Neural crest cell (in vitro differentiated cells): ENCODE measurements at places on chromosomes 1 and 21.

GRCh38 chr1:195150768-195151167, 1457.5 kb downstream of the KCNT2 start:
- DNase-seq: no peak

- DNase-seq: no peak
These were observed 8.9 kb downstream of the SIM2 start for GRCh38 chr21:36707763-36708285.

- no peak for DNase-seq
These were observed 59.2 kb downstream of the KRTAP19-8 start for GRCh38 chr21:30979054-30979453.

DNA sequence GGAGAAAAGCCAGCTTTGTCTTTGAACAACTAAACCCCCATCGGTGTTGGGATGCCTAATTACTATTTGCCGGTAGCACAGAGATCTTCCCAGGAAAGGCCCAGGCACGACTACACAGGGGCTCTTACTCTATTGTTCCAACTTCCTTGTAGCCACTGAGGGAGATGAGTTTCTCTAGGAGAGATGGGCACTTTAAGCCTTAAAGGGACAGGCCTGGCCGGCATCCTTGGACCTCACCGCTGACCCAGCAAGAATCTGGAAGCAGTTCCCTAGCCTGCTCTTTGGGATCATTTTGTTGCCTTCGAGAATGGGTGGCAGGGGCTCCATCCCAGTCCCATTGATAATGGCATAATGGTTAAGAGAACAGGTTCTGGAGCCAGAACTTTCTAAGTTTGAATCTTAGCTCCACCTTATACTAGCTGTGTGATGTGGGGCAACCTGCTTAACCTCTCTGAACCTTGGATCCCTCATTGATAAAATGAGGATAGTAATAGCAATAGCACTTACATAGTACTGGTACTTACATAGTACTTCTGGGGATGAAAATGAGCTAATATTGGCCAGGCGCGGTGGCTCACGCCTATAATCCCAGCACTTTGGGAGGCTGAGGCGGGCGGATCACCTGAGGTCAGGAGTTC, 239.1 kb upstream of the TMEM51 start:
- no peak for DNase-seq

DNA sequence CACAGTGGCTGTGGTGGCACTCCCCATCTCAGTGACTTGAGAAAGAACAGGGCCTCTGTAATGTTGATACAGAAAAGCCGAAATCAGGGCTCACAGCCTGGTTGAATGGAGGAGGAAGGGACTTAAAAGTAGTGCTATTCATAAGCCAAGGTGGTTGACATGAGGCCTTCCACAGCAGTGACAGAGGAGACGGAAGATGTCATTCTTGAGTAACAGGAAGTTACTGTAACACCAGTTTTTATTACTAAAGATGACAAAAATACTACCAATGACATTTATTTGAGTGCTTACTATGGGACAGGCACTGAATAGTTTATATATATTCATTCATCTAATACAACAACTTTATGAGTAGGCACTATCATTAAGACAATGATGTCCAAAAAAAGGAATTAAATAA, 52.8 kb upstream of the GNG12 start:
- DNase-seq: no peak

DNA sequence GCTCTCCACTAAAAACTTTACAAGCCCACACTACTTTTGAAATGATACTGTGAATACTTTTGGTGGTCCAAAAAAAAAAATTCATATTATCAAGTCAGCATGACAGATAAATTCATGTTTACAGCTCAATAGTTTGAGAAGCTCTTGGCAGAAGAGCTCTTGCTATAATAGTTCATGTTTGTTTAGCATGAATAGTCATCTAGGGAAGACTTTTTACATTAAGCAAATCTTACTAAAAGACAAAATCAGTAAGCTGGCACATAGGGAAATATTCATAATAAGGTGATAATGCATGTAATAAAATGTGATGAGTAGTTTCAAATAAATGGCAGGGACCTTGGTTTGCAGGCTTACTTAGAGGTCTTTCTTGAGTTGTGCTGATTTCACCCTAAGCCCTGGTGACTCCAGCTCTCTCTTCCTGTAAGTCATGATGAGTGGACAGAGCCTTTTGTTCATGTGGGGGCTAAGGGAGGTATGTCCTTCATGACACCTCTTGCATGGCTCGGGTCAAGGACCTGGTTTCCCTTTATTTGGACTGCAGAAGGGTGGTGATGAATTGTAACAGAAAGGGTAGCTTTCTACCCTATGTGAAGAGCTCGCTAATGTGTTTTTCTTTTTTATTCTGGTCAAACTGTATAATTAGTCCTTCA, 166.7 kb downstream of the GABPA start:
- no peak for DNase-seq

DNA sequence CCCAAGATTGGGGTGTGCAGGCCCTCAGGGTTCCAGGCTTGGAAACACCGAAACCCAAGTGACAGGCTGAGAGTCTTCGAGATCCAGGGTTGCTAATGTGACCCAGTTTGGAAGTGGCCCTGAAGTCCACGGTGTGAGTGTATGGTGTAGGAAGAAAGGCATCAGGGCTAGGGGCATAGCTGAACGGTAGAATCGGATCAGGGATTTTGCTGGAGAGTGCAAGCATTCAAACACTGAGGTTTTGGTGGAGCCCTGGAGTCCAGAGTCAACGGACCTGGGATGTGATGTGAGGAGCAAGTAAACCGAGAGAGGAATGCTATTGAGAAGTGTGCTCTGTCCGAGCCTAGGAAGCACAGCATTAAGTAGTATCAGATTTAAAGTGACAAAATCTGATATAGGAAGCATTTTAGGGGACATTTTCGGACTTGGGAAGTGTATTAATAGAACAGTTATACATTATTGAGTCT, 958 bp downstream of the NFYC start:
- no peak for DNase-seq

DNA sequence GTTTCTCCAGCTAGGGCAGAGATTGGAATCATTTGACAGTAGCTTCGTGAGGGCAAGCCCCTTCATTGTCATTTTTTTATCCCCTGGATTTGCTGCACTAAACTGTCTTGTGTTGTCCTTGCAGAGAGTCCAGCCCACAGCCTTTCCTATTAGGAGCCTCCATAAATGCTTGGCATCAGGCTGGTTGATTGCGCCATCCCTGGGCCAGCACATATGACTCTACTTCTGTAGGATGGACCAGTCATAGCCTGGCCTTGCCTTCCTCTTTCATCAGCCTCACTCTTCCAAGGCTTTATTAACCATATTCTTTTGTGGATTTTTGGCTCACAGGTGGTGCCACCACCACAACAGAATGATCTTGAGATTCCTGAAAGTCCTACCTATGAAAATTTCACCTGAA, 31.4 kb downstream of the LY9 start:
- no peak for DNase-seq

GRCh38 chr21:29649406-29649814, 290.4 kb downstream of the GRIK1 start:
- DNase-seq: no peak

GRCh38 chr1:167206166-167206835, 14.4 kb upstream of the POU2F1 start:
- no peak for DNase-seq

DNA sequence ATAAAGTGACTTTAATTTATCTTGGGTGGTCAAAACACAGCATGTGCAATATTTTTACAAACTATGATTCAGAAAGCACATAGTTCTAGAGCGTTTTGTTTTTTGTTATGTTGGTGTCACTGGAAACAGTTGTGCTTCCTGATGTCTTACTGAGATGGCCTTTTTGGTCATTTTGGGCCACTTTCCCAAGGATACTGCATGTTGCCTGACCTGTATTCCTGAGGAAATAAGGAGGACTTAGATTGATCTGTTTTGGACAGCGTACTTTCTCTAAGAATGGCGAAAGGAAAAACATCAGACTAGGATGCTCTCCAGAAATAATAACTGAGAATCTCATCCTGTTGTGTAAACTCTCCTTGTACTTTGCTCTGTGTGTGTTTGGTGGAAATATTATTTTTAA, 451.2 kb downstream of the USP25 start:
- DNase-seq: no peak
